Femur (tissue), 1 donor: ENCODE measurements at places on chromosomes 1 and 21.

DNA sequence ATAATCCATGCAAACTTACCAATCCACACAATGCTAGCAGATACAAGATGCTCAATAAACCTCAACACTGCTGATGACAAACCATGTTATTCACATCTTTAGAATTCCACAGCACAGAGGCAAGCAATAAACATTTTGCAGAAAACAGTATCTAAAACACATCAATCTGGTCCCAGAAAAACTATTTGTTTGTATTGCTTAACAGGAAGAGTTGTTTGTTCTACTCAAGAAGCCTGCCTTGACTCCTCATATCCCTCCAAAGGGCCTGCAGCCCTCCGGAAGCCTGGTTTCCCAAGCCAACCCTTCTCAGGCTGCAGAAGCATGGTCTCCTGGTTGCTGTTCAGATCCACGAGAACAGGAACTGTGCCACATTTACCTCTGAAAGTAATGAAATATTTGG lies 139.7 kb downstream of the RERE start:
- no peak for DNase-seq

DNA sequence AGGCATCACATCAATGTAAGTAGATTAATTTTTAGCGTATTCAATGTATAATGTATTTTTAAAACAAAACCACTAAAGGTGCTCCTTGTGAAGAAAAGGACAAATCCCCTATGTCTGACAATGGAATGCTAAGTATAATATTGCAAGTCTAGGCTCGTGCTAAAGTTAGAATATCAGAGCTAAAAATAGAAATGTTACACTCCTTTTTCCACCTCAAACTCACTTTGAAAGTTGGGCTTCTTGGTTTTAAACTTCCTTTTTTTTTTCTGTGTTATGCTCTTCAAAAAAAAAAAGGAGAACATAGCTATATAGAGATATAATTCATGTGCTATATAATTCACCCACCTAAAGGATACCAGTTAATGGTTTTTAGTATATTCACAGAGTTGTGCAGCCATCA lies 3.6 kb upstream of the SERBP1 start:
- DNase-seq: no peak

GRCh38 chr1:108597041-108597440 lies 37.1 kb downstream of the EEIG2 start:
- DNase-seq: no peak

- no peak for DNase-seq
These were observed 38.8 kb upstream of the HAO2 start for GRCh38 chr1:119329541-119330461.

DNA sequence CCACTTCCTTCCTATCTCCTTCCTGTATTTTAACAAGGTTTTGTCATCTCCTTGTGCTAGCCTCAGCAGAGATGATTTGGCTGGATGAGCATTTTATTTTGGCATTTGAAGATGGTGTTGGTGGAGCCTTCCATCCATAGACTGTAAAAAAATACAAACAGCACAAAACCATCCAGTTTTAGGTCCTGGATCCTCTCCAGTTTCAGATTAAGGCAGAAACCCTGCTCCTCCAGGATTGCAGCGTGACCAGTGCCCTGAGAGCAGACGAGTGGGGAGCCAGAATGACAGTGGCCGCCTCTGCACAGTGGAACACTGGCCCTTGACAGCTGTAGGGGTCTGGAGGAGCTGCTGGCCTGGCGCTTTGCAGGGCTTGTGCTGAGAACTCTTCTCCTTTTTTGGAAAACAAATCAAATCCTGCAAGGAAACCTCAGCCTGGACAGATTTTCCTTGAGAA lies 72.2 kb upstream of the GADD45A start:
- DNase-seq: peak; percentile 43

DNA sequence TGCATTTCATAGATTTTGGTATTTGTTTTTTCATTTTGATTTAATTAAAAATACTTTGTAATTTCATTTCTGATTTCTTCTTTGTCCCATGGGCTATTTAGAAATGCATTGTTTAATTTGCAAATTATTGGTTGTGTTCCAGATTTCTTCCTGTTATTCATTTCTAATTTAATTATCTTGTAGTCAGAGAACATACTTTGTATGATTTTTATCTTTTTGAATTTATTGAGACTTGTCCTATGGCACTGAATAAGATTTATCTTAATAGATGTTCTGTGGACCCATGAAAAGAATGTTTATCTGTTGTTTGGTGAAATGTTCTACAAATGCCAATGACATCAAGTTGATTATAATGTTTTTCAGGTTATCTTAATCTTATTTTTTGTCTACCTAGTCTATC lies 16.1 kb upstream of the TRABD2B start:
- DNase-seq: no peak

DNA sequence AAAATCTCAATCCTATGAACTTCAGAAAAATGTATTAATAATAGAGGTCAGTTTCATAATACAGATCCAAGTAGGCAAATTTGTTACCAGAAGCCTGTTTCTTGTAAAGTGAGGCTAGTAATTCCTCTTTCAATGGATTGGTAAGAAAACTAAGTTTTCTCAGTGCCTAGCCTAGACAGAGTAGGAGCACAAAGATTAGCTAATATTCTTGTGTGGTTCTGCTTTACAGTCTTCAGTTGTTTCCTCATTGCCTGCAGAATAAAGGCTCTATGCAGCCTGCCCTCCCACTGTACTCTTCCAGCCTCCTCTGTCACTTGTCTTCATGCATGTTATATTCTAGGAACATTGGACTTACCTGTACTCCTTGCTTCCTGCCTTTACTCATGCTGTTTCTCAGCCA lies 2.4 kb upstream of the PPP1R15B start:
- no peak for DNase-seq

DNA sequence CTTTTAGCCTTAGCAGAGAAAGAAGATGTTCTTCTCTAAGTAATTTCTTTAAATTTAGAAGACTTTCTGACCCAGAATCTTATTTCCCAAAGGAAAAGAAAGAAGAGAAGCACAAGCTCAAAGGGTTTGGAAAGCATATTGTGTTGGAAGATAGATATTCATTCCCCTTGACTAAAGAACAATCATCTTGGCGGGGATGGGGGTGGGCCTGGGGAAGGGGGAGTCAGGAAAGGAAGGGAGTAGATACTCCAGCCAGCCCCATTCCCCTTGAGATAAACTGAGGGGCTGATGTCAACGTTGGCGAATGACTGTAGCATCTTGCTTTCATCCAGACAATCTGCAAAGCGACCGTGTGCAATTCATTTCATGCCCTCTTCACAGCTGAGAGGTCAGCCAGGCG lies 66.5 kb upstream of the SIPA1L2 start:
- DNase-seq: no peak

- DNase-seq: no peak
These were observed 54.8 kb downstream of the ATF6 start for GRCh38 chr1:161820914-161821313.

- no peak for DNase-seq
These were observed 1.1 kb downstream of the COL9A2 start for GRCh38 chr1:40315795-40316594.

- no peak for DNase-seq
These were observed 2.8 kb upstream of the LSM10 start for GRCh38 chr1:36400514-36400824.

- no peak for DNase-seq
These were observed 3.4 kb downstream of the LHX9 start for GRCh38 chr1:197920414-197921117.

- no peak for DNase-seq
These were observed 60.8 kb upstream of the SLC35F3 start for GRCh38 chr1:233843525-233844204.

- DNase-seq: no peak
These were observed 31.2 kb downstream of the VAV3 start for GRCh38 chr1:107933736-107934135.

DNA sequence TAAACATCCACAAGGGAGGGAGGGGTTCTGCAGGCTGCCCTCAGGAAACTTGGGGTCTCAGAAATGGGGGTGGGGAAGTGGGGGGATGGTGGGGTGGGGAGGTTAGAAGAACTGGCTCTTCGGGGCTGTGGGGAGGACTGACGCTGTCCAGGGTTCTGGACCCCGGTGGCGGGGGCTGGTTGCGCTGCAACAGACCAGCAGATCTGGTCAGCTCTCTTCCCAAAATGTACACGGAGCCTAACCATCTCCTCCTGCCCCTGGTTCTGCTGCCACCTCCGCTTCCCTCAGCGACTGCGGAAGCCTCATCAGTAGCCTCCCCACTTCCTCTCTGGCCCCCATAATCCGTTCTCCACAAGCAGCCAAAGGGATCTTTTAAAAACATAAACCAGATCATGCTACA lies 29.3 kb upstream of the C1QA start:
- no peak for DNase-seq

DNA sequence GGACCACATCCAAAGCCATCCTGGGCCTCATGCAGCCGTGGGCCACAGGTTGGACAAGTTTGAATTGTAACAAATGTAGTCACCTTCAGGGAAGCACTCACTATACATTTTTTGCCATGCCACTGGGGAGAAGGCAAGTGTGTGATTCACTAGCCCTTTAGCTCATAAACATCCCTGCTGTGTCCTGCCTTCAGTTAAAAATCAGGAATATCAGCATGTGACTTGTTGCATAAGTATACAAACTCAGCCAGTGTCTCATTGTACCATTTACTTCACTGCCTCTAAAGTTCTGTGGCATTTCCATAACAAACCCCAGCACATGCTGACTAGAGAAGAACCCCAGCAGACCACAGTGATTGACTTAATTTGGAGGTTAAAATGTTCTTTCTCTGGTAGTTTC lies 142.0 kb upstream of the C1orf105 start:
- no peak for DNase-seq

- DNase-seq: no peak
These were observed 163.7 kb upstream of the EDN2 start for GRCh38 chr1:41648230-41648629.

DNA sequence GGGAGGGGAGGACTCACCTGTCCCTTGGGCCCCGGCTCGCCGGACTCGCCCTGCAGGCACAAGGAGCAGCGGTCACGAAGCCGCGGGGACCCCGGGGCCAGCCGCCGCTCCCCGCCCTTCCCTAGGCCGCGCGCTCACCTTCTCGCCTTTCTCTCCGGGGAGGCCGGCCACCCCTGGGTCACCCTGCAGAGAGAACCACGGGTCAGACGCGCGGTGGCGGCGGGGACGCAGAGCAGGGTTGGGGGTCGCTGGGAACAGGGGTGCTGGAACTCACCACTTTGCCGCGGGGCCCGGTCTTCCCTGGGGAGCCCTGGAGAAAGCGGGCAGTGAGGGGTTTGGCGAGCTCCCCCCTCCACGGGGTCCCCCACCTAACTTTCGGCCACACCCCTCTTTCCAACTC lies 13.3 kb downstream of the COL9A2 start:
- DNase-seq: no peak

- DNase-seq: no peak
These were observed 31.4 kb downstream of the FMO1 start for GRCh38 chr1:171279678-171280077.

DNA sequence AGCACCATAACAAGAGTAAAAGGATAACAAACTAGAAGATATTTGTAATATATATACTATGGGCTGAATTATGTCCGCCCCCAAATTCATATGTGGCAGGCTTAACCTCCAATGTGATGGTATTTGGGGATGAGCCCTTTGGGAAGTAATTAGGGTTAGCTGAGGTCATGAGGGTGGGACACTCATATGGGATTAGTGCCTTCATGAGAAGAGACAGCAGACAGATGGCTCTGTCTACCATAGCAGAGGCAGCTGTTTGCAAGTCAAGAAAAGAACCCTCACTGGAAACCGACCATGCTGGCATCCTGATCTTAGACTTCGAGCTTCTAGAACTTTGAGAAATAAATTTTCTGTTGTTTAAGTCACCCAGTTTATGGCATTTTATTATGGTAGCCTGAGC lies 303.6 kb downstream of the LMO4 start:
- DNase-seq: no peak

- DNase-seq: peak; percentile 42
These were observed 24.8 kb upstream of the C1orf174 start for GRCh38 chr1:3924825-3925220.

- DNase-seq: no peak
These were observed 114.7 kb downstream of the APP start for GRCh38 chr21:26055841-26056264.

- DNase-seq: no peak
These were observed 8.7 kb downstream of the PLXNA2 start for GRCh38 chr1:208235356-208235981.

DNA sequence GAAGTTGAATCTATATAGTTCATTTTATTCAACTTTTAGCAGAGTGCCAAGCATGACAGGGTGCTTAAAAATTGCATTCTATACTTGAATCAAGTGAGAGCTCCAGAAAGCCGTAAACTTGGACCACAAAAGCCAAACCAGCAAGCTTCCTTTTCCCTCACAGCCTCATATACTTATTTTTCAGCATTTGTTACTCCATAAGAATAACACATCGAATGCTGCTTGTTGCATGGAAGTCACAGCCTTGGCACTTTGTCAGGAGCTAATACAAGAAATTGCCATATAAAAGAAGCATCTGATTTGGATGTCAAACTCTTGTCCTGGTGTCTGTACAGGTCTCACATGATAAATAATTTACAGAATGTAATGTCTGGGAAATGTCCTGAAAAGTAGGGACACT lies 87.4 kb downstream of the PLXNA2 start:
- no peak for DNase-seq

GRCh38 chr1:2530513-2531361 lies 674 bp upstream of the HES5 start:
- no peak for DNase-seq

GRCh38 chr1:228989992-228990827 lies 254.9 kb downstream of the RHOU start:
- peak; percentile 76 for DNase-seq

DNA sequence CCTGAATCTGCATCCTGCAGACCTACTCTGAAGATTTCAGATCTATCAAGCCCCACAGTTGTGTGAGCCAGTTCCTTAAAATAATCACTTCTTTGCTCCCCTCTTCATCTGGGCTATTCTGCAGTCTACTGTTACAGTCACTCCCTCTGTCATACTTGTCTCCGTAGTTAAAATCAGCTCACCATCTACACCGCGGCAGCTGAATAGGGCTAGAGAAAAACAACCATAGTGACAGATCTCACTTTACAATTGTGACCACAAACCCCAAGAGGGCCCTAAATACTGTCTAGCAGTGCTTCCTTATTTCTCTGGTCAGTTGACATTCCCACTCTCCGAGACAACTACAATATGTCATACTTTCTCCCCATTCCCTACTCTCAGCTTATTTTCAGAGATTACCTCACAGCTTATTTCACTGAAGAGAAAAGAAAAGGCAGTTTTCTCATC lies 12.9 kb downstream of the DESI2 start:
- peak; percentile 59 for DNase-seq

DNA sequence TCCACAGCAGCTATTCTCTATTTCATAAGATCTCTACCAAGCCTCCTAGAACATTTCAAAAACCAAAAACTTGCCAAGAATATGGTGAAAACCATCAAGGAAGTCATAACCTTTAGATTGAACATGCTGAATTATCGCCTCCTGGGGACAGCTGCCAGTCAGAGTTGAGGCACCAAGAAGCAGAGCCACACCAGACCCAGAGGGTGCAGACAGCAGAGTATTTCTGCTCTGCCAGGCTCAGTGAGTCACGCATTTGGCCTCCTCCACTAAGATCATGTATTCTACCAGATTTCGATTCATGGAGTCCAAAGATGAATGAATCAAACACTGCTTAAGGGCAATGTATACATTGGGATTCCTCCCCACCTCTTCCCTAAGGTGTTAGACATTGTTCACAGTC lies 2.1 kb downstream of the F3 start:
- DNase-seq: no peak

GRCh38 chr1:167893798-167894197 lies 20.1 kb downstream of the ADCY10 start:
- no peak for DNase-seq
